NCI-H1436 (cell line): ENCODE measurements at places on chromosomes 1 and 21.

GRCh38 chr1:117389284-117389683 is 22.0 kb downstream of the MAN1A2 start:
- no peak for DNase-seq

DNA sequence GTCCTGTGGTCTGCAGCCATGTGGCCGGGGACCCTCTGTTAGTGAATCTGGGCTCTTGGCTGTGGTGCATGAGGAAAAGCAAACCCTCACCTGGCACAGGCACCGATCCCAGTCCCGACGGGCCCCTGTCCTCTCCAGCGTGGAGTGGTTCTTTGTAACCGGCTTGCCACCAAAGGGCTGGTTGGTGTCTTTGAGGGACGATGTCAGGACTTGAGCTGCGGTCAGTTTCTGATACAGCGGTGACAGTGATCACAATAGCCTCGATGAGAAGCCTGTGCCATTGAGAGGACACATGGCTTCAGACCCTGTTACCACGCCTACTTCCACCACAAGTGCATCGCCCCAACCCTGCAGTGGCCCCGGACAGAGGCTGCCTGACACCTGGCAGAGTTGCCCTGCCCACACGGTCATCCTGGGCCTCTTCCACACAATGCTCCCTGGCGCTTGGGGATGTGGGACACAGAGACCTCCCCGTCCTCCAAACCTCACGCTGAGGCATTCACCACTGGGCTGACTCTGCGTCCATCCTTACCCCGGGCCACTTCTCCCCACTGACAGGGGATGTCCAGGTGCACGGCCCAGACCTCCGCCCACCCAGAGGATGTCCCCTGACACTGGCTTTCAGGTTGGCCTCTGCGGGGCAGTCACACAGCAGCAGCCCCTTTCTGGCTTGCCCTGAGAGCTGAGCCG is 18.8 kb upstream of the ACTRT2 start:
- DNase-seq: no peak

DNA sequence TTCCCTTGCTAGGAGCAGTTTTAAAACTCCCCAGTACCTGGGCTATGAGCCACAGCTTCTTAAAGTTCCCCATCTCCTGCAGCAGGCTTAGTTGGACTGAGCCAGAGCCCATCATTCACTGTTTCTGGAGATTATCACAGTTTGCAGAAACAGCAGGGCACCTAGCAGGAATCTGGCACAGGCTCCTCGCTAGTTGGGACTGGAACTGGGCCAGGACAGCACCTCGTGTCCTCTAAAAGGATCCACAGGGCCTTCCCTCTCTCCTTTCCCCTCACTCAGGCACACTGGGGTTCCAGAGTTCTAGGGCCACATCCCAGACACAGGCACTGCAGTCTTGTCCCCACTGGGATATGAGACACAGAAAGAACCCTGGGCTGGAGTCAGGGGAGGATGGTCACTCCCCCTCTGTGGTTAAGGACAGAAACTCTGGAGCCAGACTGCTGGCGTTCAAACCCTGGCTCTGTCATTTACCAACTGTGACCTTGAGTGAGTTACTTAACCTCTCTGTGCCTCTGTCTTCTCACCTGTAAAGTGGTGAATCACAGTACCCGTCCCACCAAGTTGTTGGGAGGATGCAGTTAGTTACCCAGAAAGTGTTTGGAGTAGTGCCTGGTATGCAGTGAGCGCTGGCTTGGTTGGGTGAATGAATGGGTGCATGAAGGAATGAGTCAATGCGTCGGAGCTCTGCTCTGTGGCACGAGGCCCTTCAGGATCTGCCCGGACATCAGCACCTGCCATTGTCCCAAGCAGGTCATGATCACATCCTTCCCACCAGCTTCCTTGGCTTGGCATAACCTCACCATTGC is 18.8 kb upstream of the ECE1 start:
- no peak for DNase-seq

GRCh38 chr1:103180660-103181059 is 72.3 kb upstream of the COL11A1 start:
- no peak for DNase-seq

DNA sequence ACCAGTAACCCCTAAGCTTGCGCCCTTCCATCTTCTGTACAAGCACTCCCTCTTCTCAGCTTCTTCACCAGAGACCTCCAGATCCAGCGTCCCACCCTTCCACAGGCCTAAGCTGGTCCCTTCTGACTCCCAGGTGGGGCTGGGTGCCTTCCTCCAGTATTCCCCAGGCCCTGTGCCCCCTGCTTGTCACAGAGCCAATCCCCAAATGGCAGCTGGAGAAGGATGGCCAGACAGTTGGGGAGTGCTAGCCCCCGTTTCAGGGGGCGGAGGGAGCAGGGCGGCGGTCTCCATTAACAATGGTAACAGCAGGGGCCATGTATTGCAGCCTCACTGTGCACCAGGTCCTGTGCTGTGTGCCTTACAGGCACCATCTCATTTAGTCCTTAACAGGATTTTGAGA is 85.7 kb downstream of the KCNN3 start:
- no peak for DNase-seq

GRCh38 chr1:78471890-78472620 is 18.7 kb upstream of the PTGFR start:
- no peak for DNase-seq

DNA sequence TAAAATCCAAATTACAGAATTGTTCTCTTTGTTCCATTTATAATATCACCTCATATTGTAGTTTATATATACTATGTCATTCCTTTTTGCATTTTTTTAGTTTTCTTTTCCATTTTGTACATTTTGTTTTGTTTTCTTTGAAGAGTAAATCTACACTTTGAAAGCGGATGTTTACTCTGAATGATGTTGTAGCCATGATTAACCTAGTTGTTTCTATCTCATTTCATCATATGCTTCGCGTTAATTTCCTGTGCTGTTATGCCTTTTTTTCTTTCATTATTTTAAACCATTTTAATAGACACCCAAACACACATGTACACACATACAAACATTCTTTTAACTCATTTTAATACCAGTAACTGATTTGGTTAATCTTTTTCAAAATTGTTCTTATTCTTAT is 5.3 kb downstream of the OR2T6 start:
- no peak for DNase-seq

DNA sequence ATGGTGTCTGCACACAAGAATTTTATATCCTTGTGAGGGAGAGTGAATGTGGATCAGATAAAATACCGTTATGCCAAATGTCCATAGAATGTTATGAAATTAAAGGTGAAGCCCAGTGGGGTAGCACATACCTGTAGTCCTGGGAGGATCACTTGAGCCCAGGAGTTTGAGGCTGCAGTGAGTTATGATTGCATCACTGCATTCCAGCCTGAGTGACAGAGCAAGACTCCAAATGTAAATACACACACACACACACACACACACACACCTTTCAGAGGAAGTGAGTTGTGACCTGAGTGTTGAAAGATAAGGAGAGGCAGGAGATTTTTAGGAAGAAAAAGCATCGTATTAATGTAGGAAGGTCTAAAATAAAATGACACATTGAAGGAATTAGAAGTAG is 28.1 kb upstream of the ZYG11A start:
- no peak for DNase-seq

GRCh38 chr1:46039571-46040052 is 92.8 kb downstream of the PIK3R3 start:
- DNase-seq: no peak

DNA sequence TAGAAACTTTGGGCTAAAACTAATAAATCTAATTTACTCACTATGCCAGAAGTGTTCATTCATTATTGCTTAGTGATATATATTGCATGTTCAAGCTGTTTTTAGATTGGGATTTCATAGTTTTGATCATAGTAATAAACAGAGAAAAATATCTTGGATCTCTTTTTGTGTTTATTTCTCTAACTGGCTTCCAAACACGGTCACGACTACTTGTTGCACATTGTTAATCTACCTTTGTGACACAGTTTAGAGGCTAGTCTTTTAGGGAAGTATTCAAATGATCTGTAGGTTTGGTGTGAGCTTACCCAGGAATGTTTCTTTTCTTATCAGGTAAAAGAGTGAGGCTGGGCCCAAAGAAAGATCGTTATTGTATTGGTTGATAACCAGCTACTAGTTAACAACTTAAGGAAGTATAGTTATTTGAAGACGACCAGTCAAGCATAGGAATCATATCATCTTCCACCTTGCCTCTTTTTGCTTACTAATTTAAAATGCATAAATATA is 50.8 kb upstream of the FASLG start:
- no peak for DNase-seq

DNA sequence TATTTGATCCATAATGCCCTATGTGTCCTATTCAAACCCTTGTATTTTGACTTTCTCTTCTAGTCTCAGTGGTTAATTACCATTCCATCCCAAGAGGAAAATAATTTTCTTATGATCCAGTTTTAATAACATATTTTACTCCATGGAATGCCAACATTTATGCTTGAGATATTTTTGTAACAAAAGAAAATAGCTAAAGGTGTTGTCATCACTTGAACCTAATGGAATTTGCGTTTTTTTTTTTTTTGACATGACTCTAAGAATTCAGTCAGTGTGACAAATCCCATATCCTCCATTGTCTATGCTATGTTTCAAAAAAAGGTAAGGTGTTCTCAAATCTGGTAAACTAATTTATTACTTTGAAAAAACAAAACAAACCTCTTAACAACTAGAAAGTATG is 324.1 kb upstream of the ADAMTS5 start:
- DNase-seq: no peak

DNA sequence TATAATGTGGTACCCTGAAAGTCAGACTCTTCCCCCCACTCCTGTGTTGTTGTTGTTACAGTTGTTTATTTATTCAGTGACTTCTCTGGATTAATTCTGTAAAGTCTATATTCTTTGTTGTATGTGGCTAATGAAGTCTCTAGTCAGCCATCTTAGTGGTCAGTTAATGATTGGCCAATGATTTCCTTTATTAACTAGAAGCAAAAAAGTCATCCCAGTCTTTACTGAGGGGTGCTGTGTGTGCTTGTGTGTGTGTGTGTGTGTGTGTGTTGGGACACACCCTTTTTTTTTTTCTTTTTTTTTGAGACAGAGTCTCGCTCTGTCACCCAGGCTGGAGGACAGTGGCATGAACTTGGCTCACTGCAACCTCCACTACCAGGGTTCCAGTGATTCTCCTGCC is 37.3 kb upstream of the HYI start:
- no peak for DNase-seq

DNA sequence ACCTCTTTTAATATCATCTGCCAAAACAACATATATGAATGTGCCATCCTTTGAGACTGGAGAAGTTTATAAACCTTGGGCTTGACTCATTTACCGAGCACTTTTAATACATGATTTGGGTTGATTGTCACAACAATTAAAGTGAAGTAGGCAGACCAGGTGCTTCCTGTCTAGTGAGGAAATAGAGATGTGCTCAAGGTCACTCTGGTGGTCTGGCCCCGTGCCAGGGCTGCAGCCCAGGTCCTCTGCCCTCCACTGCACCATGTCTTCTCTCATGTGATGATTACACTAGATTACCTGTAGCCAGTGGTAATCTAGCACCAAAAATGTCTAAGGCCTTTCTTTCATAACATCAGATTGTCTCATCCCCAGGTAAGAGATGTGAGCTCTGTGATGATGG is 61.8 kb upstream of the LAMC2 start:
- DNase-seq: no peak

GRCh38 chr1:22645931-22646330 is 2.5 kb downstream of the C1QC start:
- no peak for DNase-seq

DNA sequence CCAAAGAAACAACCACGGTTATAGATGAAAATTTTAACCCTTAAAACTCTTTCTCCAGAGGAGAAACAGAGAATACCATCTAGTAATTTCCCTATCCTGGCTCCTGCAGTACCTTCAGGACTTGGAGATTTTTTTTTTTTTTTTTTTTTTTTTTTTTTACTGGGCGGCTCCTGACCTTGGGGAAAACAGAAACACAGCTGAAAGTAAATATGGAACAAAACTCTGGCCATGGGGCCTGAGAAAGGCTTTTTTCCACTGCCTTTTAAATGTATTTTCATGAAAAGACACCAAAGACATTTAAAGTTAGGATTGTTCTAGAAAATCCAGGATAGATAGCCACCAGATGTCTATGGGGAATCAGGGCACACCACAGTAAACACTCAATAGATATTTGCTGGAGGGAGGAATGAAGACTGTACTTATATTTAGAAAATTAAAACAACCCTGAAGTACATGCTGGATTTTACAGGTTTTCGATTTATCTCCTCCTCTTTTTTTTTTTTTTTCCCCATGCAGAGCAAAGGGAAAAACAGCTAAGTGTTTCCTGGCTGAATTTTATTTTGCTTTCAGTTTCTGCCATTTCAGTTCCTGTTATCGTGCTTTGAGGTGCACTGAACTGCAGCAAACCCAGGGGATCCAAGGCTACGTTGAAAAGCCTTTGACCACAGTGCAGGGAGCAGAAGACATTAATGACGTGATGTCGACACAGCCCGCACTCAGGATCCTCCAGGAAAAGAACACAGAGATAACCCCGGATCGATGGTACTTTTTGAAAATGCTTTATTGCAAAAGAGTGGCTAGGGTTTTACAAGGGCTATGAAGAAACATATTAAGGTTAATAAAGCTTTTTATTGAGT is 35.7 kb upstream of the CNN3 start:
- DNase-seq: no peak

DNA sequence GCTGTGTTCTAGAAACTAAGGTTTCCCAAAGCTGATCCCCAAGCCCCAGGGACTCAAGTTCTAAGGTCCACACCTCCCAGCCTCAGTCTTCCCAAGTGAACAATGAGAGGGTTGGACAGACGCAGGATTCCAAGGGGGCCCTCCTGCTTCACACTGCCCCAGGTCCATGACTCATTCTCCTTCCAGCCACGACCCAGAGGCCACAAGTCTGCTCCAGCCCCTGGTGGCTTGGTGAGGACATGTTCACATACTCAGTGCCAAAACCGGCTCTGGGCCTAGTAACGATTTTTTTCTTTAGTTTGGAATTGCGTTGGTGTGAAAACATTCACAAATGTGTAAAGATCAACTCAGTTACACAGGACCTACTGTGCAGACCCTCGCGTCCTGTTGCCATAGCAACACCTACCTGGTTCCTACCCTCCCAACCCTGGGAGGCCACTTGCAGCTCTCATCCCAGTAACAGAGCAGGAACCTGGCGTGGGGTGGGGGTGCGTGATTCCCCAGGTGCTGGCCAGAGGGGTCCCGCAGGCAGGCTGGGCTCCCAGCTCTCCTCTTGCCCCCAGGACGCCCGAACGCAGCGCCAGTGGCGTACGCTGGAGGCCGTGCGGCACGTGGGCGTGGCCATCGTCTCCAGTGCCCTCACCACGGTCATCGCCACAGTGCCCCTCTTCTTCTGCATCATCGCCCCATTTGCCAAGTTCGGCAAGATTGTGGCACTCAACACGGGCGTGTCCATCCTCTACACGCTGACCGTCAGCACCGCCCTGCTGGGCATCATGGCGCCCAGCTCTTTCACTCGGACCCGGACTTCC is 57.0 kb downstream of the DISP3 start:
- DNase-seq: no peak
